ENCODE measurements at places on chromosomes 11 and 22.

DNA sequence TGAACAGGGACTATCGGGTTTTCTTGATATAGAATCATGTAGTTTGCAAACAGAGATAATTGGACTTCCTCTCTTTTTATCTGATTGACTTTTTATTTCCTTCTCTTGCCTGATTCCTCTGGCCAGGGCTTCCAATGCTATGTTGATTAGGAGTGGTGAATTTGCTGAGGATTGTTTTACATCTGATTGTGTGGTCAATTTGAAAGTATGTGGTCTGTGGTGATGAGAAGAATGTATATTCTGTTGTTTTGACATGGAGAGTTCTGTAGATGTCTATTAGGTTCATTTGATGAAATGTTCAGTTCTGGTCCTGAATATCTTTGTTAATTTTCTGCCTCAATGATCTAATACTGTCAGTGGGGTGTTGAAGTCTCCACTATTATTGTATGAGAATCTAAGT is 713.2 kb upstream of the CCDC179 start:
- DNase-seq: no peak

DNA sequence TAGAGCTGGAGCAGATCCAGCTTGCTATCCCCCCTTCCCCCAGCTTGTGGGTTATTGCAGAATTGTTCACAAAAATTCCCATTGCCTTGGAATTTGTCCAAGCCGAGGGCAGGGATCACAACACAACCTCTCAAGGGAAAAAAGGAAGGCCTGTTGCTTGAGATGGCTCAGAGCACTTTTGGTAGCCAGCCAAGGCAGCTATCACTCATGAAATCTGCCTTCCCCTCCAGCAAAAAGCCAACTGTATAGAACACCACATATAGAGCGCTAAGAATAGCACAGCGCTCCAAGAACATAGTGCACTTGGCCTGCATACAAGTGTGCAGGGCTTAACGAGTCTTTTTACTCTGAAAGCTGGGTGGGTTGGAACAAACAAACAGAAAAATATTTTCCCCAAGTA is 46.2 kb downstream of the FAM83F start:
- no peak for DNase-seq

- no peak for DNase-seq
Measured at GRCh38 chr11:88293931-88294330, 43.6 kb downstream of the CTSC start.

DNA sequence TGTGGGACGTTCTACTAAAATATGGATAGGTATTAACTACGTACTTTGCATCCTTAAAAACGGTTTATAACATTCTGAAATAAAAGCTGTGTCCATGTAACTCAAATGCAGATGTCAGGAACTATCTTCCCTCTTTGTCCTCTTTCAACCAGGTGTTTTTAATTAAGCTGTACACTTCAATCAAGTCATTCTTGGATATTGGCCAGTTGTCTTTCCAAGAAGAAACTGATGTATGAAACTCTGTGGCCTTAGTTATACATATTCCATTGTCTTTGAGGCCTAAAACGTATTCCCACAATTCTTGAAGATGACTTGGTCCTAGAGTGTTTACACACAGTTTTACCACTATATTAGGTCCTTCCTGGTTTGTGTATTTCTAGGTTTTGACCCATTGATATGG is 249.0 kb upstream of the CNTN5 start:
- DNase-seq: no peak

GRCh38 chr11:110948112-110948511 is 235.9 kb upstream of the ARHGAP20 start:
- DNase-seq: no peak

DNA sequence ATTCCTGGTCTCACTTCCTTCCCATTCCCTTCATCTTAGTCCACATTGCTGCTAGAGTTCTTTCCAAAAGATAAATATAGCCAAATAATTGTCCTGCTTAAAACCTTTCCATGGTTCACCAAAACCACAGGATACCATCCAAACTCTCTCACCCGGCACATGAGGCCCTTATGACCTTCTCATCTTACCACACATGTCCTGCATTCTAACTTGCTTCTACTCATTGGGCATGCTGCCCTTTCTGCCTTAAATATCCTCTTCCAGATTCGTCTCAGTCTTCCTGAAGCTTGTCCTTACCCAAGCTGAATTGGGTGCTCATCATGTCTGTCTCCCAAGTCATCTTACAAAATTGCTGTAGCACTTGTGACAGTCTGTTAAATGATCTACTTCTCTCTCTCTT is 114.9 kb downstream of the MPPED2 start:
- DNase-seq: no peak

- DNase-seq: no peak
Measured at GRCh38 chr22:44523981-44524759, 26.1 kb upstream of the RTL6 start.

GRCh38 chr22:25461301-25461700 is 103.2 kb upstream of the GRK3 start:
- DNase-seq: no peak

- DNase-seq: no peak
Measured at GRCh38 chr11:33377412-33378370, 120.5 kb downstream of the HIPK3 start.

GRCh38 chr11:132862137-132862536 is 670.2 kb downstream of the OPCML start:
- DNase-seq: no peak

All from T-cell (primary cell).